Sigmoid colon (tissue), 7 donors: ENCODE measurements at places on chromosomes 12 and 14.

GRCh38 chr12:123840765-123841425, 78.8 kb downstream of the DNAH10 start:
- no peak for DNase-seq

DNA sequence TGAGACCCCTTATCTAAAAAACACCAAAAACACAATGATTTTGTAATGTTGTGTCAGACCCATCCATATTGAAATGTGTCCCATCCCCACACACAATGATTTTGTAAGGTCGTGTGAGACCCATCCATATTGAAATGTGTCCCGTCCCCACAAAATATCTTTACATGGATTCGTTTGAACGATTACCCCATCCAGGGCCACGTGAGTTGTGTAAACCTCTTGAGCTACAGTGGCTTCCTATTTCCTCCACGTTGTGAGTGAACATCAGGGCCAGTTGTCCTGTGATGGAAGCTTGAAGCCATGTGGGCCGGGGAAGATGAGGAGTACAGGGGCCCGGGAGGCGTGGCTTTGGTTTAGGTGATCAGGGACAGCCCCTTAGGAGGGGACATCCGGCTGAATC, 27.0 kb upstream of the ULK1 start:
- no peak for DNase-seq

DNA sequence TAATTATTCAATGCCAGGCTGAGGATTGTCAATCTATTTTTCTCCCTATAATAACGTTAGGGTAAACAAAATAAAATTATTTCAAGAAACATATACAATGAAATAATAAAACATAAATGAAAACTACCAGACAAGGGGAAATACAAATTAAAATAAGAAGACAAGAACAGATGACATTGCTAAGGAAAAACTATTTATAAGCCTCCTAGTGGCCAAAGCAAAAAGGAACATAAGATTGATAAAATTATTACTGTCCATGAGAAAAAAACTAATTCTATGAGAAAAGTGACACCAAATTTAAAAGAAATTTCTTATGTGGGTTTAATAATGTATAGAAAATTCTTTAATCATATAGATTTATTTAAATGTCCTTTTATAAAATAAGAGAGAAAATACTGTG, 294.7 kb downstream of the TTC6 start:
- no peak for DNase-seq

DNA sequence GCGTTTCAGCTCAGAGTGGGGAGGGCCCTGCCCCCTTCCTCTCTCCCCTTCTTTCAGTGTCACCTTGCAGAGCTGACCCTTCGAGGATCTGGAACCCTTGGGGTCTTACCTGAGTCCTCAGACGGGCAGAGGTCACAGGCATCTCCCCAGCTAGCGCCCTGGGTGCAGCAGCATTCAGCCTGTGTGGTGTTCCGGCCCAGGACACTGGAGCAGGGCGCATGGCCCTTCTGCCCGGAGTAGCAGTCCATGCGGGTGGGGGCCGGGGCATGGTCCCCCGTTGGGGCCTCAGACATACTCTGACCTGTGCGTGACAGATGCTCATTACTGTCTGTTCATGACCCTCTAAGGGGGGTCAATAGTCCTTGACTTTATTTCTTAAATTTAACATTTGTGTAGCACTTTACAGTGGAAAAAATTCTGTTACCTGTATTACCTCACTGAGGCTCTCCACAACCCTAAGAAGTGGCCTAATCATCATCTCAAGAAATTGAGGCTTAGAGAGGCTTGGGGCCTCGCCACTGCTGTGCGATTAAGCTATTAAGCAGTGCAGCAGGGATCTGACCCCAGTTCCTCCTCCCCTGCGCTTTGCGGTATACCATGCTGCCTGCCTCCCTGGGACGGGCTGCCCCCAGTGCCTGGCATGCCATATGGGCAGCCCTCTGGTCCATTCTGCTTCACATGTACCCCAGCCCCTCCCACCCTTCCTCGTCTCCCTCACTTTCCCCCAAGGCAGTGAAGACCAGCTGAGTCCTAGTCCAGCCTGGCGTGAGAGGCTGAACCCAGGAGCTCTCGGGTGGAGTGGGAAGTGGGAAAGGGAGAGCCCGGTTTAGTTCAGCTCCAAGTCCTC, 11.5 kb downstream of the ISCA2 start:
- DNase-seq: no peak

DNA sequence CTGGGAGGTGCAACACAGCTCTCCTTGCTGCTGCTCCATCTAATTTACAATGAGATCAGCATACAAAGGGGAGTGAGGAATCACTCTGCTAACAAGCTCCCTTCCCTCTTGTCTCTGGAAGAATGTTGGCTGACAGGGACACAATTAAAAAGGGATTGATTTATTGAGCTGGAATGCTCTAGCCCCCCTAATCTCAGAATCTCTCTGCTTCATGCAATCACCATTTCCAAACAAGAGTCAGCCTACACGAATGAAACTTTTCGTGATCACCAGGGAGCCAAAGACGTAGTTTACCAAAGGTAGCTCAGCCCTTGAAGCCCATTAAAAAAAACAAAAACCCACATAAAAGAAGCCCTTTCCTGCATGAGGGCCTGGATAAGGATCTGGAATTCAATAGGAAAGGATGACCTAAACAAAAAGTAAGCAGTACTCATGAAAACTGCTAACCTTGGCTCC, 223.8 kb downstream of the C12orf75 start:
- DNase-seq: no peak

DNA sequence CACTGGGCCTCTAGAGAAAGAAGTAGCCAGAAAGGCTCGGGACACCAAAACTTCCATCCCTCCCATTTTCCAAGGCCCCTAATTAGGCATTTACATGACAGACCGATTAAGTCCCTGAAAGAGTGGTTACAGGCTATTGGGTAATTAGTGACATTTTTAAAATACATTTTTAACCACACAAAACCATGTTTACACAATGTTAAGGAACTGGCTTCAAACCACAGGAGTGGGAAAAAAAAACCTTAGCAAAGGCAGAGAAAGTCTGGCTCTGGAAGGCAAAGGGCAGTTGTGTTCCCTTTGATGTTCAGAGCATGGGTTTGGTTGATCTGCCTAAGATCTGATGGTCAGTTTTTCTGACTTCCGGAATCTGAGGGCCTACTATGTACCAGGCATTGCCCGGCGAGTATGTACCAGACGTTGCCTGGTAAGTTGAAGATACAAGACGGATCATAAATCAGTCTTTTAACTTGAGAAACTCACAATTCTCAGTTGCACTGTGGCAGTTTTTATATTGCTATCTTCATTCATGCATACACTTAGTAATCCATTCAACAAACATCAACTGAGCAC, 576.5 kb downstream of the MED13L start:
- DNase-seq: no peak

GRCh38 chr14:72523424-72524294, 370.2 kb downstream of the DPF3 start:
- no peak for DNase-seq

DNA sequence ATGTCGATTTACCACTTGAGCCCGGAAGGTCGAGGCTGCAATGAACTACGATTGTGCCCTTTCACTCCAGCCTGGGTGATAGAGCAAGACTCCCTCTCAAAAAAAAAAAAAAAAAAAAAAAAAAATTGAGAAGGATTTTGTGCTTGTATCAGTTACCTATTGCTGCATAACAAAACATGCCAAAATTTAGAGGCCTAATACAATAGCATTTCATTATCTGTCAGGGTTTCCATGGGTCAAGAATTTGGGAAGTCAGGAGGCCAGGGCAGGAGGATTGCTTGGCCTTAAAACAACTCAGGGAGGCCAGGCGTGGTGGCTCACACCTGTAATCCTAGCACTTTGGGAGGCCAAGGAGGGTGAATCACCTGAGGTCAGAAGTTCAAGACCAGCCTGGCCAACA, 4.6 kb upstream of the SLC8B1 start:
- no peak for DNase-seq

- no peak for DNase-seq
These were observed 1493.1 kb upstream of the FLRT2 start for GRCh38 chr14:84036840-84037239.

GRCh38 chr14:102487204-102487577, 22.4 kb downstream of the ANKRD9 start:
- DNase-seq: no peak

DNA sequence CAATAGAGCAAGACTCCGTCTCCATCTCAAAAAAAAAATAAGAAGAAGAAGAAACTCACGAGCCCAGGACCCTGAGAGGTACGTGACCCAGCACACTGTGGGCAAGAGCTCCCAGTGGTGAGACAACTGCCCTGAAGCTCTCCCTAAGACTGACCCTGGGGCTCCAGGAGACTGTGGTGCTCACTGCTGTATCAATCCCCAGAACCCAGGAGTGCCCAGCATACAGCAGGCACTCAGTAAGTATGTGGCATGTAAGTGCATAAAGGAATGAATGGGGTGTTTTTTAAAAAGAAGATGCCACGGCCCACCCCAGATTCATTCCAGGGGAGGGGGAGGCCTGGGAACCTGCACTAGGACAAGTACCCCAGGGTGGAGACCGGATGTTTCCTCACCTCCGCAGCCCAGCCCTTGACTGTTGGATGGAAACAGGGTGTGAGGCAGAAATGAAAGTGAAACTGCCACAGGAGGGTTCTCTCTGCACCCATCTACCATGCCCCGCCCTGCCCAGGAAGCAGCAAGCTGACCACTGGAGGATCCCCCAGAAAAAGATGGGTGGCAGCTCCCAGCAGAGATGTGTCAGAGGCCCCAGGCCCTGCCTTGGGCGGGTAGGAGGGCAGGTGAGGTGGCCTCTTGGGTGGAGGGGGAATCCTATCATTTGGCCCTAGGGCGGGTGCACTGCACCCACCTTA, 12.2 kb downstream of the ITPK1 start:
- no peak for DNase-seq

DNA sequence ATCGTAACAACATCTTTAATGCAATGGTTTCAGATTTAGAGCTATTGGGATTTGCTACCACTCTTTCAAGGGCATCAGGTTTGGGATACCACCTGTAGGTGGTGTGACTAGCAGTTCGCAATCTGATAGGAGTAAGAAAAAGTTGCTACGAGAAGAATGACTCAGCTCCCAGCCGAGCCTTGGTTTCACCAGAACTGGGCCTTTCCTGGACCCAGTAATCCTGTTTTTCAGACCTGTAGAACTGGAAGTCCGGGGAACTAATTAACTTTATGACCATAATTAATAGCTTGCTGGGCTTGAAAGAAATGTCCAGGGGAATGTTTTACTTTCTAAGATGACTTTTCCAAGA, 770 bp downstream of the ABHD4 start:
- no peak for DNase-seq

DNA sequence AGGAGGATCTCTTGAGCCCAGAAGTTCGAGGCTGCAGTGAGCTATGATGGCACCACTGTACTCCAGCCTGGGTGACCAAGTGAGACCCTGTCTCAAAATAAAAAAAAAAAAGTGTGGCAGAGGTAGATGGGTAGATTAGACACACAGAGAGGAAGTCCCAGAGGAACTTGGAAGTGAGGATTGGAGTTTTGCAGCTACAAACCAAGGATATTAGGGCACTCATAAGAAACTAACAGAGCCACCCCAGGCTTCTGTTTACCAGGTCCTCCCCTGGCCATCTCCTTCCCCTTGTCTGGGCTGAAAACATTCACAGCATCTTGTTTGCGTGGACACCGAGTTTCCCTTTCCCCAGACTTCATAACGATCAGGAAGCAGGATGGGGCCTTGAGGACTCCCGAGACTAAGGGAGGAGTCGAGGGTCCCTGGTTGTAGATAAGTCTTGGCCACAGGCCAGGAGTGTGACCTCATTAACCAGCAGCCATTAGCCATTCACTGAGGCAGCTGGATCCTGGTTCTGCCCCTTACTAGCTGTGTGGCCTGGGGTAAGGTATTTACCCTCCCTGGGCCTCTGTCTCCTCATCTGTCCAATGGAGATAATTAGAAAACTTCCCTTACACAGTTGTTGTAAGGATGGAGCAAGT, 2.1 kb downstream of the MAP1LC3B2 start:
- DNase-seq: no peak

DNA sequence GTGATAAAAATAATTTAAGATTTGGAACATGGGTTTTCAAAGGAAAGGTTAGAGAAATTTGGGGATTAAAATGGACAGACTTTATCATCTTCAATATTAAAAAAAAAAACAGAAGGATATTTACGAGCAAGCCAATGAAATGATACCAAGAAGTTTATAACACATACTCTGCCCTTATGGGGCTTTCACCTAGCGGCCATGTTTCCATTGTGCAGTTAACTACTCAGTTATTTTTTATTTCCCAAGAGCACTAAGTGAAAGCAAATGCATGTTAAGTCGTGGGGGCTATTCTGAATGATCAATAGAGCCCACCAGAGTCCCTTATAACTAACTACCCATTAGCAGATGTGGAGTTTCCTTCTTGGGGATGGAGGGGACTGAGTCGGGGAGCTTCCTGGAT, 53.9 kb downstream of the ETV6 start:
- DNase-seq: no peak

- no peak for DNase-seq
These were observed 8.5 kb downstream of the DHH start for GRCh38 chr12:49086116-49086515.

DNA sequence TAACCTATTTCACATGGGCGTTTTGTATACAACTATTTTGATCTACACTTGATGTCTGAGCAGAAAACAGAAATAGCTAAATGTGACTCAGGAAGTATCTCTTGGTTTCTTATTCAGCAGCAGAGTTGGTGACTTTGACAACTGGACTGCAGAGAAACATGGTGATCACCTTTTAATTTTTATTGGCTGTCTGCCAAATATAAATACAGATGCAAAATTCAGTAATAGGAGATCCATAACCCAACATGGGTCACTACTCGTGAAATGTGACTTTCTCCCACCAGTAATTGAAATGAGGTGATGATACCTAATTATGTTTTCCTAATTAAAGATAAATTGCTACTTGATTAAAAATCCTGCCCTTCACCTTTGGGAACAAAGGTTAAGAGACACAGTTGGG, 487.1 kb downstream of the NELL2 start:
- no peak for DNase-seq

- no peak for DNase-seq
These were observed 805.6 kb downstream of the NRXN3 start for GRCh38 chr14:78975734-78976133.

- DNase-seq: no peak
These were observed 910.0 kb downstream of the TMEM121 start for GRCh38 chr14:106436310-106436905.

GRCh38 chr14:54622192-54622958, 55.4 kb downstream of the SAMD4A start:
- DNase-seq: no peak

DNA sequence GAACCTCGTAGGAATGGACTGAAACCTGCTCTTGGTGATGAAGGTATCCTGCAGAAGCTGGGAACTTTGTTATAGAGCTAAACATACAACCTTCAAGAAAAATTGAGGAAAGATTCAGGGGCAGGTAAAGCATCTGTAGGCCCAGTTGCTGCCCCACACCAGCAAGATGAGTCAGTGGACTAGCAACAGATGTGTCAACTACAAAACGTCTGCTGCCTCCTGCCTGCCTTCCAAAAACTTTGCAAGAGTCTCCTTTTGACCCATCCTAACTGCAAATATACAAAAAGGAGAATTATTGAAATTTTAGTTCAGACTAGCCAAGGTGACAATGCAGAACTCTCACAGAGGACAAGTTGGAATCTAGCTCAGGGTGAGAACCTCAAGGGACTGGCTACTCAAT, 60.9 kb upstream of the TMTC1 start:
- no peak for DNase-seq

- no peak for DNase-seq
These were observed 65.8 kb upstream of the PPP2R5C start for GRCh38 chr14:101695659-101696058.
